HS-5 (cell line): ENCODE measurements at places on chromosomes 2 and 18.

- DNase-seq = peak; percentile 57
These were observed 173.3 kb upstream of the ZFP36L2 start for GRCh38 chr2:43399515-43400264.

- no peak for DNase-seq
These were observed 58.9 kb downstream of the ROCK2 start for GRCh38 chr2:11285499-11285898.

- DNase-seq = no peak
These were observed 115.4 kb upstream of the CDC42EP3 start for GRCh38 chr2:37786854-37787253.

GRCh38 chr2:25497918-25498407 lies 156.2 kb upstream of the DNMT3A start:
- no peak for DNase-seq

DNA sequence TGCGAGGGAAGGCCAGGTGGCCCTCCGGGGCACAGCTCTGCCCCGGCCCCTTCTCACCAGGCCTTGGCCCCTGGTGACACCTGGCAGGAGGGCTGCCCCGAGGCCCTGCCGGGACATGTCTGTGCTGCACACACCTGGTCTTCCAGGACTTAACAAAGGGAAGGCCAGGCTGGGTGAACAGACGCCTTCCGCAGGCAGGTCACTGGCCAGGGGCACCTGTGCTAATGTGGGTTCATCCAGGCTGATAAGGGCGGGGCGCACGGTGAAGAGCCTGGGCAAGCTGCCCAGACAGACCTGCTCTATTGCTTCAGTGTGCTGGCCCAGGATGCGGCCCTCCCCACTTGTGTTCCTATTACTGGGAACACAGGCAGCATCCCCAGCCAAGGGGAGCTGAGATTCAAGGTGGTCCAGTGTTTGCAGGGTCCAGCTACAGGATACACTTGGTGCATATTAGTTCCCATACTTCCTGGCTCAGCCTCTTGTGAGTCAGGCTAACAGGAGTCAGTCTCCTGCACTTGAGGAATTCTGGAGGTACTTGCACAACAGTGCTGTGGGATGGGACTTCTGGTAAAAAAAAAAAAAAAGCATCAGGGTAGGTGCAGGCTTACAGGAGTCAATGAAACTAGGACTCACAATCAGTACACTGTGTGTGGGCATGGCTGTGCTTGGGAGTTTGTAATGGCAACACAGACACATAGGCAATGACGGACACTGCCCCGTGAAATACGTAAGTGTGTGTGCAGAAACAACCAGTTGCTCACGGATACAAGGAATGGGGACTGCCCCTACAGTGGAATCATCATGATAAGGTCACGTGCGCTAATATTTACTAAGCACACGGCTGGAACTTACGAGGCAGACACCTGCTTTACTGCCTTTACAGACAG lies 261.4 kb downstream of the TWIST2 start:
- no peak for DNase-seq

GRCh38 chr2:95007822-95008221 lies 17.7 kb upstream of the MAL start:
- DNase-seq = no peak

DNA sequence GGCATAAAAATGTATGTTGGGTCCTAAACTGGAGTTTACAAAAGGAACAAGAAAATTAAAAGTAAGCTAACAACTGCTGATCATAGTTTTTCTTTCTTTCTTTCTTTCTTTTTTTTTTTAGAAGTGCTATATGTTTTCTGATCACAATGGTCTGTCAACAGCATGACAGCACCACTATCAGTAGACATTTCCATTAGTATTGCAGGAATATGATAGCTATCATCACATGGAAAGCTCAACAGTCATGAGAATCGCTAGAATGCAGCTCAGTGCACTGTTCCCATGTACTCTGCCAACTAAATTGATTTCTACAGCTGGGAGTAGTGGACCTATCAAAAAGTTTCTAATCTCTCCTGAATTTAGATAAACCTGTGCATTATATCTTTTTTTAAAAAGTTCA lies 950.3 kb upstream of the ACVR2A start:
- DNase-seq = no peak

DNA sequence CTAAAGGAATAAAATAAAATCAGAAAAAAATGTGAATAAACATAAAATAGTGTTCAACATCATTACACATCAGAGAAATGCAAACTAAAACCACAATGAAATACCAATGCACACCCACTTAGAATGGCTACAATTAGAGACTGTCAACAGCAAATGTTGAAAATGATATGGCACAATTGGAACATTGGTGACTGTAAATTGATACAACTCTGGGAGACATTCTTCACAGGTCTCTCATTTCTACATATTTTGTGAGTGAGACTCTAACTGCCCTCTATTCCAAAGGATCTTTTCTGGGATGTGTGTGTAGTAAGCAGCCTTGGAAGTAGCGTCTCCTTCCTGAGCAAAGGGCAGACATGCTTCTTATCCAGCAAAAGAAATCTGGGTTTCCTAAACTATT lies 323.0 kb downstream of the FBXO15 start:
- DNase-seq = peak; percentile 10

DNA sequence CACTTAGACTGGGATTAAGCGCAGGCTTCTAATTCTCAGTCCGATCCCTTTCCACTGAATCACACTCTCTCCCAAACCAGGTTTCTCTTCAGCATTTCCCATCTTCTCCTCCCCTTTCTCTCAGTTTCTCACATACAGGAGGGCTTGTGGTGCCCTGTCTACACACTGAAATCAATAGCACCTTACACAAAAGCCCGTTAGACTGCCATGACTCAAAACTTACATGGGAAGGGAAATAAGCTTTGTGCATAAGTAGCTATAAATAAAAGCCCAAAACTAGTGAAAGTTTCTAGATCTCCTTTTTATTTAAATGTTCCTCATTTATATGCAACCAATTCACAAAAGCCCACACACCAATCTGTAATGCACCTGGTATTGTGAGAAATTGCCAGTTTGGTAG lies 318.4 kb downstream of the TXNL1 start:
- no peak for DNase-seq

DNA sequence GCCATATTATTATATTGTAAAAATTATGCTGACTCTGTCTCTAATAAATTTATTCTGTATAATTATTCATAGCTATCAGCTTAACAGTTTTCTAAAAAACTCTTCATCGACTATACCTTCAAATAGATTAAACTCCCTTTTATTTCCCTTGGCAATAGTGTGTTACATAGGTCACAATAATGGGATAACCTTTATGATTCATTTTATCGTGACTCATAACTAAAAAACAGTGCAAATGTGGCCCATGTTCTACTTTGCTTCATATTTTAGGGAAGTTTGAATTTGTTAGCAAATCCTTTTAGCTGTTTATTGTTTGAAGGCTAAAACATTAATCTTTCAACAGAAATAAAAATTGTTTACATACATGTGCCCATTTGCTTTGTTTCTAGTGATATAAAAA lies 783.2 kb upstream of the CDH2 start:
- peak; percentile 22 for DNase-seq

DNA sequence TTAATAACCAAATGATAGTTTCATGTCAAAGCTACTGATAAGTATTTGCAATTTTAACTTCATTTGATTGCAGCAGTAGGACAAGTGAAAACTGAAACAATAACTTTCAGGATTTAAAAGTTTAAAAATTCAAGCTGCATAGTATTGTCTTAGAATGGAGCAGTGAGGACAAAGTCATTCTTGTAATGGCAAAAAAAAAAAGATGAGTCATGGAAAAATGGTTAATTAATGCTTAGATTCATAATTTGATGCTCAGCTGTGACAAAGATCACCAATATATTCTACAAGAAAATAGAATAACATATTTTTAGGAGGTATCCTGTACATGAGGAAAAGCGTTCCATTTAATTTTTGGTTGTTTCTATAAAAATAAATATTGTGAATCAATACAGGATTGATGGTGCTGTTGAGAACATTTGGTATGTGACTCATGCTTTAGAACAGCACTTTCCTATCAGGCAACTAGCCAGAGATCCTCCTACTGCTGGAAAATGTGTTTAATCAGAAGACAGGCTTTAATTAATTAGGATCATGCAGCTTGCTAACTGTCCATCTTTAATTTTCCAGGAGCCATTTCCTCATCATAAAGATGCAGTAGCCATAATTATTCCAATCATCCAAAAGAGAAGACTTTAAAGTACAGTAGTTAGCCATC lies 239.0 kb upstream of the MMADHC start:
- no peak for DNase-seq

- DNase-seq = no peak
These were observed 70.8 kb upstream of the SMAD7 start for GRCh38 chr18:49021433-49022129.

DNA sequence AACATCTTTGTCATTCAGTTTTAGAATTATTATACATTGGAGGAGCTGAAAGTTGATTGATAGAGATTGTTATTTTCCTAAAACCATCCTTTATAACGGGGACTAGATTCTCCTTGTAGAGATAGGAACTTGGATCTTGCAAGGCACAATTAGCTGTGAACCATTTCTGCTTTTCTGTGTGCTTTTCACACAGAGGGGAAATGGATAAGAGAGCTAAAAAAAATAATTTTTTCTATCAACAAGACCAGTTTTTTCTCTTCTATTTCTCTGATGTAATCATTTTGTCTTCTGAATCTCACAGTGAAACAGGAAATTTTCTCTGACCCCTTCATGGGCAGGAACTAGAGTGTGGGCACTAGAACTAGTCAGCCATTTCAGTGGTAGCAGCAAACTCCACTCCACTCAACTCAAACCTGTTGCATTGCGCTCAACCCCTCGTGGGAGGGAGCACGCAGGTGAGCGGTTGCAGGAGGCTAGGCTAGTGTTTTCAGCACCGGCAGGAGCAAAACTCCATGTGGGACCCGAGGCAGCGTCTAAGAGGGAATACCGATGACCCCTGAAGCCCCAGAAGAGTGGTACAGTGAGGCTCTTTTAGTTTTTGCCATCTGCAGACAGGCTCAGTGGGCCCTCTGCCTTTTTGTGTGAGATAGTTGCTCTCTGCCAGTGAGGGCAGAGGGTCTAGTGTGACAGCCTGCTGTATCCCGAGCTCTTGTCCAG lies 24.0 kb upstream of the SLC39A10 start:
- no peak for DNase-seq

GRCh38 chr2:101781326-101781725 lies 83.8 kb downstream of the MAP4K4 start:
- DNase-seq = no peak

GRCh38 chr2:84532291-84532690 lies 16.0 kb downstream of the DNAH6 start:
- DNase-seq = no peak

DNA sequence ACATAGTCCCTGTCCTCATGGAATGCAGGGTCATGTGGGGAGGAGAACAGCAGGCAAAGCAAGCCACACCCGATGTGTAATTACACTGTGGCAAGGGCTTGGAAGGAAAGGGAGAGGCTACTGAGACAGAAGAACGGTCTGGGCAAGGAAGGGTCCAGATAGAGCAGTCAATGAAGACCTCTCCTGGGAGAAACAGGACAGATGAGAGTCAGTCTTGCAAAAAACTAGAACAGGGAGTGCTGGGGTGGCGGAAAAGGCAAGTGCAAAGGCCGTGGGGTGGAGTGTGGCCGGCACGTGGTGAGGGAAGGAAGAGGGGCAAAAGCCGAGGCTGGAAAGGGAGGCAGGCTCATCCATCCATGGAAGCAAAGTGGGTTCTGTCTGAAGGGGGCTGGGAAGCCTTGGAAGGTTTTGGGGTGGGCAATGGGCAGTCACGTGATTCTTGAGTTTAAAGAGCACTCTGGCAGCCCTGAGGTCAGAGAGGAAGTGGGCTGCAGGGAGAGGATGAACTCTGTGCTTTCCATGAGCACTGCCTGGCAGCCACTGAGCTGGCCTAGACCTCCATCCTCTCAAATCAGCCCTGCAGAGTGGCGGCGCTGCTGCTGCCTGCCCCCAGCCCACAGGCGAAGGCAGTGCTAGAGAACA lies 182.2 kb downstream of the INHBB start:
- DNase-seq = no peak

DNA sequence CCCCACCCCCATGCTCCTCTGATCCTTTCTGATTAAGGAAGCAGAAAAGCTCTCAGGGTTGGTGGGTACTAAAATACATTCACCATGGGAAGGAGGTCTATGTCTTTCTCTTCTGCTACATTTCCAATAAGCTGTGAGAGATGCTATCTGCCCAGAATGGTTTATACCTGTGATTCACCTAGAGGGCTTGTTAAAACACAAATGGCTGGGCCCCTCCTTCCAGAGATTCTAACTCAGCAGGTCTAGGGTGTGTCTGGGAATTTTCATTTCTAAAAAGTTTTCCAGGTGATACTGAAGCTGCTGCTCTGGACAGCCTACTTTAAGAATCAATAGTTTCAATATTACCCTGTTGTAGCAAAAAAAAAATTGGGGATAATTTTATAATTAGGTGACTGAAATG lies 772.2 kb upstream of the ZEB2 start:
- no peak for DNase-seq

DNA sequence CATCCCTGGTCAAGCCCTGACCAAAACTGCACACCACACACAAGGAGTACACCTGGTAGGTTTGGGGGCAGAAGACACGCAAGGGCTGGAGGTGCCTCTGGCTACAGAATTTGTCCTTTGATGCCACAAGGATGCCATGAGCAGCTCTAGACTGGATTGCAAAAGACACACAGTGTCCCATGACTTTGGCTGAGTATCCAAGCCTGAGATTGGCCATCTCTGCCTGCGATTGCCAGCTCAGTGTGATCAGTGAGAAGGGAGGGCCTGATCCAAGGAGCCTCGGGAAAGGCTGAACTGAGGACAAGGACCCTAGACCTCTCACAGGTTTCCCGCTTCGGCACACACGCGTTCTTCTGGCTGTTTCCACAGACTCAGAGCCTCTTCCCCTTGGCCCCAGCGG lies 60.0 kb upstream of the FOSL2 start:
- no peak for DNase-seq

- DNase-seq = no peak
These were observed 448.3 kb downstream of the ARHGAP15 start for GRCh38 chr2:143577489-143577888.

DNA sequence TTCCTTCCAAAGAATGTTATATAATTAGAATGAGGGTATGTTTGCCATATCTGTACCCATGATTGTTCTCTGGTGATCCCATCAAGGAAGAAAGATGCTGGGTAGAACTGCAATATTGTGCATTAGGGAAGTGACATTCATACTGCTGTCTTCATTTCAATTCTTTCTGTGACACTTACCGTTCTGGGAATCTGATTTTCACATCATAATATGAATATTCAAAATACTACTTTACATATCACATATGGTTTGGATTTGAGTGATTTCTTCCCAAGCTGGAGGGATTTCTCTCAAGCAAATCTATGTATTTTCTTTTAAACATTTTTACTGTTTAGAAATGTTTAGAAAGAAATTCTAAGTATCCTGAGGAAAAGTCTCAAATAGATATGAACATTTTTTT lies 168.4 kb upstream of the DDX18 start:
- no peak for DNase-seq

GRCh38 chr2:149180226-149180875 lies 141.9 kb downstream of the LYPD6B start:
- no peak for DNase-seq
